Ascending aorta (tissue), 2 donors: ENCODE measurements at places on chromosomes 16 and 17.
A peak's percentile ranks its signal among the peaks of the same experiment; 100 is the strongest.

- H3K27ac ChIP-seq = no peak overlapping the region
- no peak for DNase-seq
- H3K4me1 ChIP-seq = no peaks in the 10 kb centered on the region
- no peaks in the 10 kb centered on the region for H3K36me3 ChIP-seq
These were observed 102.0 kb downstream of the ADAMTS18 start for GRCh38 chr16:77332792-77333191.

GRCh38 chr16:15990902-15991301, 41.5 kb downstream of the ABCC1 start:
- H3K27ac ChIP-seq = peak overlapping the region; percentile 83
- H3K27me3 ChIP-seq = no peaks in the 10 kb centered on the region
- DNase-seq = no peak
- peaks cover 47% of the 10 kb centered on the region for H3K4me1 ChIP-seq
- peaks cover 3% of the 10 kb centered on the region for H3K36me3 ChIP-seq

- peaks cover 10% of the 10 kb centered on the region for H3K4me1 ChIP-seq
- peaks cover 2% of the 10 kb centered on the region for H3K36me3 ChIP-seq
- DNase-seq = no peak
- H3K27me3 ChIP-seq = no peaks in the 10 kb centered on the region
- H3K4me3 ChIP-seq = peak overlapping the region; percentile 87
These were observed 878 bp upstream of the DNAJA2 start for GRCh38 chr16:46974352-46974751.

DNA sequence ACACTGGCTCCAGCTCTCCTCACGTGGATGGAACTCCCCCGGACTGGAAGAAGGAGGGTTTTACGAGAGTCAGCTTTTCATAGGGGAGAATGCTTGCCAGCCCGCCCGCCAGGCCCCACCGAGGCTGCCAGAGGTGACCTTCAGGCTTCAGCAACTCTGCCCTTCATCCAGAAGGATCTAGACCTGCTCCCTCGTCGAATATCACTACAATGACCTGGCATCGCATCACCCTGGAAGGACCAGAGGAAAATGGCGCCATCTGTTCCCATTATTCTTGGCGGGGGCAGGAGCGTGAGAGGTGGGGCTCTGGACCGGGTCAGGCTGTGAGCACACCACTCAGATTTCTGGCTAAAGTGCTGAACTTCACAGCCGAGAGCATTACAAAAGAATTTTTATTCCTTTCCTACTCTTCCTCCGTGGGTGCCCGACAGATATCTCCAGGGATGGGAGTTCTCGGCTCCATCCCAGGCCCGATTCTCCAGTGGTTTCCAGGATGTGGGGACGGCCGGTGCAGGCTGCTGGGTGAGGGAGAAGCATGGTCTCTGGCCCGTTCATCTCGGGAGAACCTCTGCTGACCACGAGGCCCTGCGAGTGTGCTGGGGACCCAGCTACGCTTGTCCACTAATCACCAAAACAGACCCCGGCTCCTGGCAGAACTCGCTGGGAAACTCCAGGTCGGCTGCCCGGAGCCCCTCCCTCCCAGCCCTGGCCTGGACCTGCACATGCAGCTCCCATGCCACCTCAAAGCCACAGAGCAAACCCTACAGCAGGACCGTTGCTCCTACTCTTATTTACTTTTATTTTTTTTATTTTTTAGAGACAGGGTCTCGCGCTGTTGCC, 36.8 kb upstream of the ZNF469 start:
- no peak overlapping the region for H3K27ac ChIP-seq
- H3K27me3 ChIP-seq = no peaks in the 10 kb centered on the region
- H3K36me3 ChIP-seq = no peaks in the 10 kb centered on the region
- no peak for DNase-seq

DNA sequence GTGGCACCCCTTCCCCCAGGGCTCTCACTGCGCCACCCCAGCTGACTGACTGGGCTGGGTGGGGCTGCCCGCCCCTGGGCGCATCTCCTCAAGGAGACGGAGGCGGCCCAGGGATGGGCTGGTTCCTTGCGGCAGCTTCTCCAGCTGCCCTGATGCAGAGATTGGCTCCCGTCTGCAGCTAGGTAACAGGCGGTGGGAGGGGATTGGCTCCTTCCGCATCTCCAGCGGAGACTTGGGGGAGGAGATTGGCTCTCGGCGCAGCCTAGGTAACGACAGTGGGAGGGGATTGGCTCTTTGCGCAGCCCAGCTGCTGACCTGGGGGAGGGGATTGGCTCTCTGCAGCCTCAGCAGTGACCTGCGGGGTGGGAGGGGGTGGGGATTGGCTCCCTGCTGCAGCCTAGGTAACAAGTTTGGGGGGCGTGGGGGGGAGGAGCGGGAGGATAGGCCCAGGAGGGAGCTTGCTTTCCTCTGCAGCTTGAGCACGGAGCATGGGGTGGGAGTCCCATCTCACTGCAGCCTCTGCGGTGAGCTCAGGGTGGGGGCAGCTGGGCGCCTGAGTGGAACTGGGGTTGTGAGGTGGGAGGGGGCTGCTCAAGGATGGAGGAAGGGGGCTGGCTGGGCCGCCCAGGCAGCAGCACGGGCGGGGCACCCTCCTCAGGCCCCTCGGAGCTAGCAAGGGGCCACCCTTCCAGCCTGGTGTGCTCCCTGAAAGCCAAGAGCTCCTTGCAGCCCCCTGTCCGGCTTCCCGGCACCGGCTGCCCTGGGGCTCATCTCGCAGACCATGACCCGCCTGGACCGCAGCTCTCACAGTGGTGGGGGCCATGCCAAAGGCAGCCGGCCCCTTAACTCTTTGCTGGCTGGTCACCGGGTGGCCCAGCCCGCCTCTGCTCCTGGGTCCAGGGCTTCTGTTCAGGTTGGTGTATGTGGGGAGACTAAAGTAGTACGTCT, 6.4 kb downstream of the NFE2L1 start:
- H3K27ac ChIP-seq = peak overlapping the region; percentile 90
- no peaks in the 10 kb centered on the region for H3K27me3 ChIP-seq
- H3K36me3 ChIP-seq = peaks cover 56% of the 10 kb centered on the region
- H3K4me1 ChIP-seq = peaks cover 62% of the 10 kb centered on the region
- H3K4me3 ChIP-seq = peak overlapping the region; percentile 88
